ENCODE measurements at places on chromosomes 5 and 9.

GRCh38 chr9:127133739-127134167 lies 11.3 kb upstream of the ANGPTL2 start:
- no peak for DNase-seq

DNA sequence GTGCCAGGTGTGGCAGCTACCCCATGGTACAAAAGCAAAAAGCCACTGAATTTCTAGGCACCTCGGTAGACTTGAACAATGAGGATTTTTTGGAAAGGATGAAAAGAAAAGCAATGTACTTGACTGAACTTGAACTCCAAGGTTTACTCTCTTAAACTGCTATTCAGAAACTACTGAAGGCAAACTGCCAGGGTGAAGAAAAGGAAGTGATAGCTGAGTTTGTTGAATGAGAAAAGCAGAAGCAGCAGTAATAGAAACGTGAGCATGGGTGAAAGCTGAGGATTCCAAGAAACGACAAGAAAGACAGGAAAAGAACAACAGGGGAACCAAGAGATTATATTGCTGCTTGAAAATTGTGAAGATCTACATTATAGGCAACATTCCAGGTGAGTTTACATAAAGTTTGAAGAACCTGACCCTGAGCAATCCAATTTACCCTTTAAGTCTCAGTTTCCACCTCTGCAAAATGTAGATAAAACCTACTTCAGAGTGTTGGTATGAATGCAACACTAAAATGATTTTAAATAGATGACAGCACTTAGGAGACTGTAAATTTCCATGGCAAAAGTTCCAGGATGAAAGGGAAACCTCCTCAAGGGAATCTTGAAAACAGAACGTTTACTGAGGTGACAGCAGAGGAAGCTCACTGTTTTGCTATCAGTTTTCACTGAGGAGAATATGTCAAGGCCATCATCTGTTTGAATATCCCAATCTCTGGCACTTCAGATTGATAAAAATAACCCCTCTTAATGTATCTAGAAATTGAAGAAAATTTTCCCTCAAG lies 245.8 kb downstream of the SPATA31D1 start:
- DNase-seq: no peak

GRCh38 chr5:175377816-175378215 lies 66.2 kb downstream of the DRD1 start:
- peak; percentile 38 for DNase-seq

DNA sequence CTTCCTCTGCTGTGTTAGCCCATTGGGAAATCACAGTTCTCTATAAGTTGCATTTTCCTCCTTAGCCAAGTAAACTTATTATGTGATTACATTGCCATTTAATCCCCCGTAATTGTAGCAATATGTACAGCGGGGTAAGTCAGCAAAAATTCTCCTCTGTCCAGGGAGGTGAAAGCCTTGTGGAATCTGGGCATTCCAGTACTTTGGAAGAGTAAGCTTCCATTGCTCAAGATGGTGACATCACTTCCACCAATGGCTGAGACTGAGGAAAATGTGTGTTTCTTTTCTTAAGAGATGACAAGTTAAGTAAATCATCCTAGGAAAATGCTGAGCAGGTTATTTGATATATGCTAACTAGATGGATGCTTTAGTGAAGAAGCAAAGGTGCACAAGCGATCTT lies 436.7 kb downstream of the CETN3 start:
- DNase-seq: no peak

DNA sequence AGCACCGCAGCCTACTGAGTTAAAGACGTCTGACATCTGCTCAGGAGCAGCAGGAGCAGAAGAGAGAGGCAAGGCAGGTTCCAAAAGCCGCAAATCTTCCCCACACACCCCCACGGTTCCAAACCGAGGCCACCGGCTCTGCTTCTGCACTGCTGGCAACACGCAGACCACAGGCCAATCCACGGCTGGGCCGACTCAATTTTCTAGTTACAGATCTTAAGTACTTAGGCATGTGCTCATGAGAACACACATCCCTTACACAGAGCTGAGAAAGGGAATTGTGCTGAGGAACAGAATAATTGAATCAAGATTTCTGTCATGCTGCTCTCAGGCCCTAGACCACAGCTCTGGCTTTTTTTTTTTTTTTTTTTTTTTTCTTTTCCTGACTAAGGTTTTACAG lies 32.6 kb downstream of the PAX5 start:
- no peak for DNase-seq

DNA sequence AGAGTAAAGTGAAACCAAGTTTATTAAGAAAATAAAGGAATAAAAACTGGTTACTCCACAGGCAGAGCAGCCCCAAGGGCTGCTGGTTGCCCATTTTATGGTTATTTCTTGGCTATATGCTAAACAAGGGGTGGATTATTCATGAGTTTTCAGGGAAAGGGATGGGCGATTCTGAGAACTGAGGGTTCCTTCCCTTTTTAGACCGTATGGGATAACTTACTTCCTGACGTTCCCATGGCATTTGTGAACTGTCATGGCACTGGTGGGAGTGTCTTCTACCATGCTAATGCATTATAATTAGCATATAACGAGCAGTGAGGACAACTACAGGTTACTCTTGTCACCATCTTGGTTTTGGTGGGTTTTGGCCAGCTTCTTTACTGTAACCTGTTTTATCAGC lies 323.9 kb upstream of the PTGER4 start:
- no peak for DNase-seq

DNA sequence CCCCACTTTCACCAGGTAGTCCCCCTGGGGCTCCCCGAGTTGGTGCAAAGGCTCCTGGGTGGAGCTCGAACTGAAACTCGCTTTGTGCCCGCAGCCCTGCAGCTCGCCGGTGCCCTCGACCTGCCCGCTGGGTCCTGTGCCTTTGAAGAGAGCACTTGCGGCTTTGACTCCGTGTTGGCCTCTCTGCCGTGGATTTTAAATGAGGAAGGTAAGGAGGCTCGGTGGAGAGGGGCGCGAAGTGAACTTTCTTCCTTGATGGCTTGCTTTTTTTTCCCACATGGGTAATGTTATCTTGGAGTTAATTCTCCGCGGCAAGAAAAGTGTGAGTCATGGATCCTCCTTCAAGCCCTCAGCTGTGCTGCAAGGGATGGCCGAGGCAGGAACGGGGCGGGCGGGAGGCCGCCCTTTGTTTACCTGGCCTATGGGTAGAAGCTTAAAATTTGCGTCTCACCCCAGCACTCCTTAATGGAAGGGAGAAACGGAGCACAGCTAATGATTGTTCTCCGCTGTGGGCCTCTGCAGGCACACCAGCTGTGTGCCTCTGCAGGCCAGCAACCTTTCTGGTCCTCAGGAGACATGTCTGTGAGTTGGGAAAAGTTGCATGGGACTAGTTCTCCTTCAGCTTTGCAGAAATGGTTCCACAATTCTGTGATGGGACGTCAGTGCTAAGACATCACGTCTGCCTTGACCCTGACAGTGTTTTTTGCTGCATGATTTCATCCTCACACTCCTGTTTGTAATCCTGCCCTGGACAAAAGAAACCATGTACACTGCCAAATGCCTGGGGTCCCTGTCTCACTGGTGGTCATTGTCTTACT lies 1.1 kb downstream of the MAMDC2 start:
- DNase-seq: peak; percentile 48

DNA sequence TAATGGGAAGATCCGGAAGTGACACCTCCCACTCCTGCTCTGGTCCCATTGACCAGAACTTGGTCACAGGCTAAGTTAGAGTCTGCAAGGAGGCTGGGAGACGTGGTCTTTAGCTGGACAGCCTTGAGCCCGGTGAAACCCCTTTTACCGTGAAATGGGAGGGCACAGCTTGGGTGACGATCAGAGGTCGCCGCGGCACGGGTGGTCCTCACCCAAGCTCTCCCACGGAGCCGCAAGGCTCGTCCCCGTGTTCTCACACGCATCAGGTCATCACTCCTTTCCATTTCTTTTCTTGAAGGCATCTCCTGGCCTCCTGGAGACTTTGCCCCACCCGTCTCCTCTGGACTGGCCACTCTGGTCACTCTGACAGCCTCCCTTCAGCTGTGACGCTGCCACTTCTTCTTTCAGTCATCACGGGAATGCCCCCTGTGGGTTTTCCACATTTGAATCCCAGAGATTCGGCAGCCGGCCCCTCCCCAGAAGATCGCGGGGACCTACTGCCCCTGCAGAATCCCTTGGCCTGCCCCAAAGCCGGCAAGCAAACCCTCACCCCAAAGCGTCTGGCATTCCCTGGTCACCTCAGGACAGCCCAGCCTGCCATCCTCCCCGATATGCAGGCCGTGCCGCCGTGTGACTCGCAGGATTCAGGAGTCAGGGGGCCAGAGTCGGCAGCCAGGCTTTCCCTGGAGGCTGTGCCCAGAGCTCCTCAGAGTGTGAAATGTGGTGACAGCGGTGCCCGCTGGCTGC lies 18.9 kb upstream of the EGFL7 start:
- no peak for DNase-seq

DNA sequence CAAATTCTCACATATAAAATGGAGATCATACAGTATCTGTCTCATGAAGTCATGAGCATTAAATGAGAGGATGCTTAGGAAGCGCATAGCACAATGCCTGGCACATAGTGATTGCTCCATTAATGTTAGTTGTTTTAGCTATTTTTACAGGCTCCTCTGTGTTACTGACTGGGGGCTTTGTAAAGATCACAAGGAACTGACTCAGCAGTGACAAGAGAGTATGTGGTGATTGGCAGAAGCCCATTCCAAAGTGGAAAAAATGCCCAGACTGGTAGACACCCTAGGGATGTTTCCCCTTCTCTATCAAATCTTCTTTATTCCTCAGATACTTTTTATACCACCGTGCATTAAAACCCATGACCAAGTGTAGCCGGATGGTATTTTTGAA lies 33.5 kb downstream of the ABLIM3 start:
- DNase-seq: no peak

Measured in HT-29 (cell line).